Cardiac muscle cell (in vitro differentiated cells and primary cell): ENCODE measurements at places on chromosomes 2 and 18.

DNA sequence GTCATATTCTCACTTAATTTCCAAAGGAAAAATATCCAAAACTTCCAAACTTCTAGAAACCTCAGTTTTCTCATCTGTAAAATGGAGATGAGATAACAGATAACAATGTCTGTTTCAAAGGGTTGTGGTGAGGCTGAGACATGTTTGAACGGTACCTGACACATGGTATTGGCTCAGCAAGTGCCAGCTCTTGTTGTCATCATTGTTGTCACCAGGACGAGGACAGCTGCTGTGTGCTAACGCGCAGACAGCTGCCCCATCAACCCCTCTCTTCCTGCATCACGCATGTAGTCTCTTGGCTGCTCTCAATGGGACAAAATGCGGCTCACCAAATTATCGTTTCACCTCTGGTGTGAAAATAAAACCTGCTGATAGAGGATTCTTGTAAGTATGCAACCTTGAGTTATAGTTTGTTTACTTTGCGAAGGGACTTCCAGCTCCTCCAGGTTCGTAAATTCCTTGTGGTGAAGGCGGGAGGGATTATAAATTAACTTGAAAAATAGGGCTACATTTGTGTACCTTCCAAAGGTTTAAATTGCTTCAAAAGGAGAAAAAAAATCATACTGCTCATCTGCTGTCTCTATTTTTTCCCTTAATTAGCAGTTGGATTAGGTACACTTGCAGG lies 605.4 kb downstream of the BCL11A start:
- no peak for DNase-seq

DNA sequence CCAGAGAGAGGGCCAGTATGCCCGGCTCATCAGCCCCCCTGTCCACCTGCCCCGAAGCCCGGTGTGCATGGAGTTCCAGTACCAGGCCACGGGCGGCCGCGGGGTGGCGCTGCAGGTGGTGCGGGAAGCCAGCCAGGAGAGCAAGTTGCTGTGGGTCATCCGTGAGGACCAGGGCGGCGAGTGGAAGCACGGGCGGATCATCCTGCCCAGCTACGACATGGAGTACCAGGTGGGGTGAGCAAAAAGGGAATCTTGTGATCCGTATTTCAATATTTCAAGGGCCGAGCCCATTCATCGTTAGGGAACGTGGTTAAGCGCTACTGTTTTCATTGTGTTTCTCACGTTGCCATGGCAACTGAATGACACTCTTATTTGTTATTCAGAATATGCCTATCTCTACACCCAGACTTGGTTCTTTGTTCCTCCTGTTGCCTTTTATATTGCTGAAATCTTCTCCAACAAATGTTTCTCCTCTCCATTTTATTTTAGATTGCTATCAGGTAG lies 81.5 kb downstream of the NRP2 start:
- peak; percentile 90 for DNase-seq

DNA sequence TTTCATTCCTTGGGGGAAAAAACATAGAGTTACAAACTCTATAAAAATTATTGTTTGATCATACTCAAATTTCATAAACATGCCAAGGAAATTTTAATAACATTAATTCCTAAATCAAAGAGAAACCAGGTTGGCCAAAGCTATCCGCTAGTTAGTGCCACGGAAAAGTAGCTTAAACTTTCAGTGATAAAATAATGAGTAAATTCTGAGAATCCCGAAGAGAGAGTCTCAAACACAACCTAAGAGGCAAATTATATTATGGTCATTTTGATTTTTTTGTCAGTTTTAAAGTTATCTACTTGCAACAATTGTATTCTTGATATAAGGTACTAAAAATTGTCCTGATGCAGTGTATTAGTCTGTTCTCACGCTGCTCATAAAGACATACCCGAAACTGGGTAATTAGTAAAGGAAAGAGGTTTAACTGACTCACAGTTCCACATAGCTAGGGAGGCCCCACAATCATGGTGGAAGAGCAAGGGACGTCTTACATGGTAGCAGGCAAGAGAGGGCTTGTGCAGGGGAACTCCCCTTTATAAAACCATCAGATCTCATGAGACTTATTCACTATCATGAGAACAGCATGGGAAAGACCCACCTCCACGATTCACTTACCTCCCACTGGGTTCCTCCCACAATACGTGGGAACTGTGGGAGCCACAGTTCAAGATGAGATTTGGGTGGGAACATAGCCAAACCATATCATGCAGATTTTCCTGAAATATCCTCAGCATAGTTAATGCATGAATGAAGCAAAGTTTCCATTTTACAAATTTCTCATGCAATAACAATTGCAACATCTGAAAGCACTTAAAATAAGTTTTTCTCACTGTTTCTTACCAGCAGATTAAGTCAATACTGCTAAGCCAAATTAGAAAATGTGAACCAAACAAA lies 205.9 kb upstream of the STK17B start:
- DNase-seq: peak; percentile 75

DNA sequence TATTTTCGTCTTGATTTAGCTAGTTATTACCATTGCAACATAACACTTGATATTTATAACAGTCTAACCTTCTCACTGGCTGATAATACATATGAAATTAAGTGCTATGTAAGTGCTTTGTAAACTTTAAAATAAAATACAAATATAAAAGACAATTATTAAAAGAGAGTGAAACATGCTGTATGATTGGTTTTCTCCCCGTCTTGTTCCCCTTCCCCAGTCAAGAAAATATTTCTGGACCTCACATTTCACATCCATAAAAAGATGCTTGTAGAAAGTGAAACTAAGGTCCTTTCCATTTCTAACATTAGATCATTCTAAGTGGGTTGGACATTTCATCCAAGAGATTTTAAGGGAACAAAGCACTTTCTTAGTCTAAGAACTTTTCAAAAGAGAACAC lies 310.2 kb upstream of the LRATD1 start:
- DNase-seq: no peak

GRCh38 chr2:230691005-230691647 lies 21.5 kb upstream of the CAB39 start:
- no peak for DNase-seq
